ENCODE measurements at places on chromosomes 1 and 21.

DNA sequence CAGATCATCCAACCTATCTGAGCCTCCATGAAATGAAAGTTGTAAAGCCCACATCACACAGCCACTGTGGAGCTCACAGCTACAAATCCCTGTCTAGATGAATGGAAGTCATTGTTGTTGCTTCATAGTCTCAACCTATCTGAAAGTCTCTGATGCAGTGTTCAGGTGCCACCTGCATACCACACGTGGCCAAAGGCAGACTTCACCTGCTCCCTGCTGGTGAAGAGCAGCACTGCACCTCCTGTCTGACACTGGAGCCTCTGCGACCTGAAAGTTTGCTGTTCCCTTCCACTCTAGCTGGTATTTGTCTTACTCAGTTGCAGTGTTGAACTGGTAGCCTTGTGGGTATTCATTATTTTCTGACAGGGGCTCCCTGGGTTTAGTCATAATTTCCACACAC lies 18.4 kb downstream of the LORICRIN start:
- DNase-seq = peak; percentile 54

DNA sequence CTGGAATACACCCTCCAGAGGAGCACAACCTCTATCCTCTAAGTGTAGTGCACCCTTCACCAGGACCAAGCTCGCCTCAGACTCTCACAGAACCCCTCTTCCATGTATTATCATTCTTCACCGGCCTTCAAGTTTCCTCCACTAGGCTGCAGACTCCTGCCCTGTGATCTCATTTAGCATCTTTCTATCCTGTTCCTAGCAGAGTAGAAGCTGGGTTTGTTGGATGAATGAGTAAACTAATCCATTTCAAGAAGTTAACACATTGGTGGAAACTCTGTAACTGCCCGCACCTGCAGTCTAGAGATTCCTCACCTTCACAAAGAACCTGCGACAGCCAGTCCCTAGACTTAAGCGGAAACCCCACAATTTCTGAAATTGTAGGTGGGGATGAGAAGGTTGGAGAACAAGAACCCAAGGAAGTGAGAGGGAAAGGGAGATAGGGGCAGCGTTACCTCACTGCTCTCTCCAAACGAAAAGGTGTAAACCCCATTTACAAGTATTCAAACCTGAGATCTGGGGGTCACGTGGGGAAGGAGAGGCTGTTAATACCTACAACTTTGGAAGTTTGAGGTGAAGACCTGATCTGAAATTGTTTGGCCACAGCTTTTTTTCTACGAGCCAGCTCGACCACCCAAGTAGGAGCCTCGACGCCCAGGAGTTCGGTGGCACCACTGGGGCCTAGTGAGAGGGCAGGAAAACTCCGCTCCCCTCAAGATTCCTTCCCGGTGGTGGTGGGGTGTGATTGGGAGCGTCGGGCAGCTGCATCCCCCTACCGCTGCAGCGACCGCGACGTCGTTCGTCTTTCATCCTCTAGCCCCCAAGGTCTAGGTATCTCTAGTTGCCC lies 1.2 kb downstream of the PTPN14 start:
- no peak for DNase-seq

DNA sequence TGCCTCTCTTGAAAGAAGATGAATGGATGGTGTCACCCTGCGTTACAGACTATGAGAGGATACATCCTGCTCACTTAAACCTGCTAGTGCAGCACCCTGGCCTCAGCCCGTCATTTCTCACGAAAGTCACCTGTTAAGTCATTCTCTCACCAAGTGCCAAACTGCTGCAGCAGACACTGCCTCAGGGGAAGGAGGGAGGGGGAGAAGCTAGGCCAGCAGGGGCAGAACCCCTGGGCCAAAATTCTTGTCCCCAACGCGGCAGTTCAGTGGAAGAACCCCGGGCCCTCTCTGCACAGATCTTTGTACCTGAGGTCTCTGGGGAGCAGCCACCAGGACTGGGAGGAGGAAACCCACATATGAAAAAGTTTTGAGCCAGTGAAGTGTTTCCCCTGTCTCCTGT lies 37.6 kb downstream of the SYT6 start:
- DNase-seq = no peak

DNA sequence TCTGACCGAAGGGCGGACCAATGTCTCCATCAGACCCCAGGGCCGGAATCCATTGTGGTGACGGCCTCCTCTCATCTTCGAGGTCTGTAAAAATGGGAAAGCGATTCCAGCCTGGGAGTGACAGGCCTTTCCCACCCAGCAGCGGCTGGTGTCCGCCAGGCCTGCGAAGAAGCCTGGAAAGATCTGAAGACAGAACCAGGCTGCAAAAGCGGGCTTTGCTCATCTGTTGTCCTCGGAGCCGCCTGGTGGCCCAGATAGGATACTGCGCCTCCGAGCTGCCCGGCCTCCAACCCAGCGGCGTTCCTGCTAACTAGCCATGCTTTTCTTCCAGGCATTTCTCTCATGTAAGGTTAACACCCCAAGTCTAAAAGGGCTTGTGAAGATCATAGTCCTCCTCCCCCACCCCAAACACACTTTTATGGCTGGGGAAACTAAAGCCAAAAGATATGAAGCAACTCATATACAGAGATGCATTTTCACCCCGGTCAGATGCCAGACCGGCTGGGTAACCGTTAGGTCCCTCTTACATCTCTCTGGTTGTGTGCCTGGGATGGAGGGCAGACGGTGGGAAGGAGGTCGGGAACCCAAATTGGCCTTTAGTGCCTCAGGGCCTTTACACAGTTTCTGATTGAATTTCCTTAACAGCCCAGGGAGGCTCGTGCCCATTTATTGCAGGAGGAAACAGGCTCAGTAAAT lies 1.9 kb upstream of the DHRS3 start:
- DNase-seq = peak; percentile 84

- no peak for DNase-seq
Observed at GRCh38 chr1:25090707-25091422, 141.4 kb downstream of the SYF2 start.

- DNase-seq = peak; percentile 50
Observed at GRCh38 chr1:84103197-84103992, 40.7 kb upstream of the PRKACB start.

DNA sequence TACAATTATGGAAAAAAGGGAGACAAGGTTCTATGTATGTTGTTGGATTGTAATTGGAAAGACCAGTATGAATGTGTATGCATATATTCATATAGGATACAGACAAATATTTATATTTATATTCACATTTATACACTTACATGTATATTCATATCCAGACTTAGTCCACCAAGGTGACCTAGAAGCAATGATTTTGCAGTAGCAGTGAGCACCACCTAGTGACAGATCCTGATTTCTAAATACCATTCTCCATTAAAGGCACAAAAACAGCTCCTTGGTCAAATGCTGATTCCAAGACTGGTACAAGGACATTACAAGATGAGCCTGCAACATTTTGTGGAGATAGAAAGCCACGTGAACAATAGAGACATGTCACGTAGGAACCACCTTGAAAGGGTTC lies 153.4 kb downstream of the SDCCAG8 start:
- no peak for DNase-seq

DNA sequence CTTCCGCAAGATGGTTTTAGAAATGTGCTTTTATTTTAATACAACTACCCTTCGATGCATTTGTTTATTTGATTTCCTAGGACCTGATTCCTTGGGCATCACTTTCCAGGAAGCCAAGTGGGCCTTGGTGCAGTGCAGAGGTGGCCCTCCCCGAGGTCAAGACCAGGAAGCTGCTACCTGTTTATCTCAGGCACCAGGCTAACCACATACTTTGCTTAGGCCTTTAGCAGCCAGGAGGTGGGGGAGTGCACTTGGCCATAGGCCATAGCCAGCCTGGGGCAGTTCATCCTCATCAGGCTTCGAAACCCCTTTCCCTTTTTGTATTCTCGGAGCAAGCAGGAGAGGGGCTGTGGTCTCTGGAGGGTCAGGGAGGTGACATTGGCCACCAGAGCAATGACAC lies 45.4 kb downstream of the SMYD2 start:
- DNase-seq = no peak

- DNase-seq = no peak
Observed at GRCh38 chr21:21076491-21076890, 78.3 kb downstream of the NCAM2 start.

GRCh38 chr1:43592974-43593683 lies 56.8 kb upstream of the KDM4A start:
- no peak for DNase-seq

- no peak for DNase-seq
Observed at GRCh38 chr1:94379615-94380014, 38.6 kb upstream of the ABCD3 start.

GRCh38 chr1:55255901-55256300 lies 40.7 kb upstream of the USP24 start:
- no peak for DNase-seq

DNA sequence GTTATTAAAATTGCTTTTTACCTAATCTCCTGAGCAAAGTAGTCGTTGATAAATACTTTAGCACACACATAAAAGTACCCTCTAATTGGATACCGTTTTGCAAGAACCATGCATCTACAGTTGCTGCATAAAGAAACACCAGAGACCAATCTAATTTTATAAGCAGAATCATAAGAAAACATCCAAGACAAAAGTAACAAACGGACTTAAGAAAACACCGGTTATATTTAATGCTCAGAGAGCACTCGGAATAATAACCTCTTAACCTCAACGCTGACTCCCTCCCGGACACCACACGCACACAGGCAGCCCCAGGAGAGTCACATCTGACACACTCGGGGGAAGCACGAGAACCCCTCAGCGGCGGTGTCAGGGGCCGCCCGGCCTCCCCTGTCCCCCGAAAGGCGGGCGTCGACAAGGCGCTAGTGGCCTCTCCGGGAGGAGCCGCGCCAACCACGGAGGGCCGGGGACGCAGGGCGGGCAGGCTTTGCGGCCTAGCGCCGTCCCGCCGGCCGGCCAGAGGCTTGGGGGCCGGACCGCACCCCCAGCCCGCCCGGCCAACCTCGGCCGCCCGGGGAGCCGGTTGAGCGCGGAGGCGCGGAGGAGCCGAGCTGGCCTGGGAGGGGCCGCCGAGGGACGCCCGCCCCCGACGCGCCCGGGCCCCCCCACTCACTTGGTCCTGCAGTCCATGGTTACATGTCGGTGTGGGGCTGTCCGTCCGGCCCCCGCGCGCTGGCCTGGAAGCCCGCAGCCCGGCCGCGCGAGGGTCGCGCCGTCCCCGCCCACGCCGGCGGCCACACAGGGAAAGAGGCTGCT lies 606 bp downstream of the DENND1B start:
- DNase-seq = peak; percentile 46

GRCh38 chr1:91650764-91651163 lies 150.1 kb downstream of the CDC7 start:
- no peak for DNase-seq

- DNase-seq = no peak
Observed at GRCh38 chr1:221878134-221878533, 136.2 kb upstream of the DUSP10 start.

DNA sequence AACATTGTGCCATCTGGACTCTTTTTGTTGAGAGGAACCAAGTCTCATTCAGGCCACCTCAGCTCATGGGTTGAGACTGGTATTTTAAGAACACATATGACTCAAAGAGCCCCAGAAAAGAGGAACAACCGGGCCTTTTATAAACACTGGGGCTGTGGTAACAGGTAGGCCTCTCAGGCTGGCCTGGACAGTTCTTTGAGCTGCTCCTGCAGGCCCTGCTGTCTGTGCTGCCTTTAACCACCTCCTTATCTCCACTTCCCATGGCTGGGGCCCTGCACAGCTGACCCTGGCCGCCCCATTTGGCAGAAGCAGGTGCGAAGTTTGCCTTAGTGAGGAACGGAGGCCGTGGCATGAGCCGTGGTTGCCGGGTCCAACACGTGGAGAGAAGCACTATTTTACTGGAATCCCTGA lies 163.3 kb downstream of the RHOU start:
- no peak for DNase-seq

GRCh38 chr1:186682736-186683135 lies 2.5 kb upstream of the PTGS2 start:
- DNase-seq = no peak

DNA sequence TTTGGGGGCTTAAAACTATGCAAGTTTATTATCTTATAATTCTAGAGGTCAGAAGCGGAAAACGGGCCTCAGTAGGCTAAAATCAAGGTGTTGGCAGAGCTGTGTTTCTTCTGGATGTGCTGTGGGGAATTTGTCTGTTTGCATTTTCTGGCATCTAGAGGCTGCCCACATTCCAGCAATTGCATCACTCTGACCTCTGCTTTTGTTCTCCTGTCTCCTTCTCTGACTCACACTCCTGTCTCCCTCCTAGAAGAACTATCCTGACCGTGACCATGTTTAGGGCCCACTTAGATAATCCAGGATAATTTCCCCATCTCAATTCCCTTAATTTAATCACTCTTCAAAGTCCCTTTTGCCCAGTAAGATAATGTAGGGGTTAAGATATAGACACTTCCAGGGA lies 127.4 kb upstream of the DEPDC1 start:
- no peak for DNase-seq

- no peak for DNase-seq
Observed at GRCh38 chr21:33840771-33841170, 74.8 kb downstream of the ATP5PO start.

DNA sequence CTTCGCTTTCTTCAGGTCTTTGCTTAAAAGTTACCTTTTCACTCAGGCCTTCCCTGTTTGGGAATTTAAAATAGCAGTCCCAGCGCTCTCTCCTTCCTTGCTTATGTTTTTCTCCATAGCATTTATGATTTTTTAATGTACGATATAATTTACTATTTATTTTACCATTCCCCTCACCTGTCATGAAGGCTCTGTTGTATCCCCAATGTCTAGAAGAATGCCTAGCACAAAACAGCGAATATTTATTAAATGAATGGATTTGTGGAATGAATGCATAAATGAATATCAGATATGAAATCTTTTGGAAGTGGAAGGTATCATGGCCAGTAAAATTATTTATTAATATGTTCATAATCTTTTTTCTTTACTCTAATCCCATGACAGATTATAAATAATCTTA lies 402 bp upstream of the OSBPL9 start:
- no peak for DNase-seq

DNA sequence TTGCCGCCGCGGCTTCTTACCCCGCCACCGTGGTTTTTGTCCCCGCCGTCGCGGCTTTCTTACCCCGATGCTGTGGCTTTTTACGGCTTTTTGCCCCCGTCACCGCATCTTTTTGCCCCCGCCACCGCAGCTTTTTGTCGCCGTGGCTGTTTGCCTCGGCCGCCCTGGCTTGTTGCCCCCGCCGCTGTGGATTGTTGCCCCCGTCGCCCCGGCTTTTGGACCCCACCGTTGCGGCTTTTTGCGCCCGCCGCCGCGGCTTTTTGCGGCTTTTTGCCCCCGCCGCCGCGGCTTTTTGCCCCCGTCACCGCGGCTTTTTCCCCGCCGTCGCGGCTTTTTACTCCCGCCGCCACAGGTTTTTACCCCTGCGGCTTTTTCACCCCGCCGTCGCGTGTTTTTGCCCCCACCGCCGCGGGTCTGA lies 3934.3 kb downstream of the SRGAP2C start:
- no peak for DNase-seq

- peak; percentile 82 for DNase-seq
Observed at GRCh38 chr1:59926381-59927123, at the start of gene CYP2J2. CYP2J2 (minus strand) TSS chr1:59926773; CDS start chr1:59926746, 27 bp downstream.

- DNase-seq = no peak
Observed at GRCh38 chr1:1199961-1200875, 6.2 kb downstream of the TNFRSF18 start.
